ENCODE measurements at places on chromosomes 4 and X.
A peak's percentile ranks its signal among the peaks of the same experiment; 100 is the strongest.

DNA sequence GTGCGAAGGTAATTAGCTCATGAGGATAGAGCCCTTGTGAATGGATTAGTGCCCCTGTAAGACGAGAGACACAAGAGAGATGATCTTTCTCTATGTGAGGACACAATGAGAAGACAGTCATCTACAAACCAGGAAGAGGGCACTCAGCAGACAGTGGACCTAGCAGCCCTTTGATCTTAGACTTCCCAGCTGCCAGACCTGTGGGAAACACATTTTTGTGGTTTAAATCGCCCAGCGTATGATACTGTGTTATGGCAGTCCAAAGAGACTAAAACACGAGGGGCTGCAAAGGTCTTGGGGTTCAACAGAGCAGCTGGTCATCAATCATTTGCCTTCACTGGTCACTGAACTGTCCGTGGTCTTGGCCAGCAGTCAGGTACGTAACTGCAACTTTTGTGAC is 9.2 kb upstream of the SYNPO2 start:
- no peak for DNase-seq

- DNase-seq, result no peak
These were observed 51.5 kb upstream of the FAM241A start for GRCh38 chr4:112093636-112094202.

DNA sequence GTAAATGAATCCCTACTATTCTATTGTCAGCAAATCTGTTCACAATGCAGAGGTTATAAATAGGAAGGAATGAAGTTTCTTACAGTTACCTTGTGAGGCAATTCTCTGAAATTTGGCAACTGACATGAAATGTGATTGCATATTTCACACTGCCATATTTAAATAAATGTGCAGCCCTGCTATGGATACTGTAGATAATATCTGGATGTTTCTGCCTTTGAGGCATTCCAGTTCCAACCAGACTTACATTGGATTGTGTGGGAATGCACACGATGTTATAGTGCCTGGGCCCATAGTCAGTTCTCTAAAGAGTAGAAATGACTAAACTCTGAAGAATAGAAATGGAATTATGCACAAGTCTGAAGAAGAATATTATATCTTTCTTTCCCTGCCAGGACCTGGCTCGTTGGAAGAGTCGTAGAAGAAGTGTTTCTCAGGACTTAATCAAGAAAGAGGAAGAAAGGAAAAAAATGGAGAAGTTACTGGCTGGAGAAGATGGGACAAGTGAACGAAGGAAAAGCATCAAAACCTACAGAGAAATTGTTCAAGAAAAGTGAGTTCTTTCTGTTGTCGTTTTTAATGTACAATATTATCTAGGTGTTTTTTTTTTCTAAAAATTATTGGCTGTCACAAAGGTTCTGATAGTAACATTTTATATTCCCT is 102.7 kb downstream of the PHOX2B start:
- DNase-seq, result no peak

DNA sequence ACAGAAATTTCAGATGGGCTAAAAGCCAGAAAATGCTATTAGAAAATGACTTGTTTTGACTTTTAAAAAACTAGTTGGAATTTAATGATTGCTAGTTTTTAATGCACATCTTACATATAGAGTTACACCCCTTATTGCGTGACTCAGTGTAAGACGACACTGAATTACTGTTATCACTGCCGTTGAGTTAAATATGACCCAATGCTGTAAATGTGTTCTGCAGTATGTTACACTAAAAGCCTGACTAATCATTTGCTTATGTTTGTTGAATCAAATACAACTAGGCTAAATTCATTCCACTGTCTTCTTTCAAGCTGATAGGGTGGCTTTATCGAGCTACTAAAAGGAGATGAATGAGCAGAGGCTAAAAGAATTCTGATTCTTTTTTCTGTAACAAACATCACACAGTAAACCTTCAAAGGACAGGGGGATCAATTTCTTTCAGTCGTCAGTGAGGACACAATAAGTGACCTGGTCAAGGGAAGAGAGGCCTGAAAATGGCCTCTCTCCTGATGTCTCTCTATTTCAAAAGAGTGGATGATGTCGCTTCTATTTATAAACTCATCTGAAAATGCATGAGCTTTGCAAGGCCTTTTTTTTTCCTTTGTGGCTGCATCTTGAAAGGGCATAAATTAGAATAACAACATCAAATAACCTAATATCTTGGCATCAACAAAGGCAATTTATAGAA is 142.2 kb upstream of the KCNIP4 start:
- no peak for DNase-seq

DNA sequence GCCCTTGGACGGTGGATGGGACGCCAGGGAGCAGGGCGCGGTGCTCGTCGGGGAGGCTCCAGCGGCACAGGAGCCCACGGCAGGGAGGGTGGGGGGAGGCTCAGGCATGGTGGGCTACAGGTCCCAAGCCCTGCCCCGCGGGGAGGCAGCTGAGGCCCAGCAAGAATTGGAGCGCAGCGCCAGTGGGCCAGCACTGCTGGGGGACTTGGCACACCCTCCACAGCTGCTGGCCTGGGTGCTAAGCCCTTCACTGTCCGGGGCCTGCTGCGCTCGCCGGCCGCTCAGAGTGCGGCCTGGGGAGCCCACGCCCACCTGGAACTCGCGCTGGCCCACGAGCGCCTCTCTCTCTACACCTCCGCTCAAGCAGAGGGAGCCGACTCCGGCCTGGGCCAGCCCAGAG is 8.6 kb downstream of the CD38 start:
- DNase-seq, result no peak

GRCh38 chrX:45811326-45811725 is 610.6 kb upstream of the DIPK2B start:
- DNase-seq, result no peak

DNA sequence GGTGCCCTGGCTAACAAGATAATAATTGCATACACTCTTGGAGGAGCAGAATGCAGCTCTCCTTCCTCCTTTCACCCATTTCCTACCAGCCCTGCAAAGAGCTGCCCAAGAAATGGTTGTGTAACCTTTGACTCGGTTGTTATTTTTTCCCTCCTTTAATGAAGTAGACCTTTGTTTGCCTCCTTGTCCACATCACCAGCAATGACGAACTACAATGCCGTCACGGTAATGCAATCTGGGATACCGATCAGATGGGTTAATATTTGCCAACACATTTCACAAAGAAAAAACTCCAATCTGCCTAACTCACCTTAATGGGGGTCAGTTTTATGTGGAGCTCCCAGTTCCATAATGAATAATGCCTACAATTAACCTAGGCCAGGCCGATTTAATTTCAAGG is 32.0 kb downstream of the GPRIN3 start:
- no peak for DNase-seq

DNA sequence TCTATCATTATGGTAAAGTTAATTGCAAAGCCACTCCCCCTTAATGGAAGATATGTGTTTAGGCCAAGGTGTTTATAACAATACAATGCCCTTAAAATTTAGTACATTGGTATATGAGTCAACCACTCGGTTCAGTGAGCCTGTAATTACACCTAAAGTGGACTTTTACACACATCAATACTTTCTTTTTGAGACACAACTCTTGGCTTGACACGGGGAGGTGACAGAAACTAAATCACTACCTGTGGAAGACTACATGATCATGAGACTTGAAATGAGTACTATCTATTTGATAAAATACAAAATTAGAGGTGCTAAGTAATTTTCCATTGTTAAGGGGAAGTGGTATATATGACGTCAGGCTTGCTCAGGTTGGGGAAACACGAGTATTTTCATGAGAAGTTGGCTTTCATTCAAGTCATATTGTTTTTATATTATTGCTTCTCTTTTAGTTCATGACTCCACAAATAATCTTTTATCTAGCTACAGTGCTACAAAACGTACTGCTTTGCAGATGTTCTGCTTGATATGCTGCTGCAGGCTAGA is 918.3 kb downstream of the ARAP2 start:
- no peak for DNase-seq

DNA sequence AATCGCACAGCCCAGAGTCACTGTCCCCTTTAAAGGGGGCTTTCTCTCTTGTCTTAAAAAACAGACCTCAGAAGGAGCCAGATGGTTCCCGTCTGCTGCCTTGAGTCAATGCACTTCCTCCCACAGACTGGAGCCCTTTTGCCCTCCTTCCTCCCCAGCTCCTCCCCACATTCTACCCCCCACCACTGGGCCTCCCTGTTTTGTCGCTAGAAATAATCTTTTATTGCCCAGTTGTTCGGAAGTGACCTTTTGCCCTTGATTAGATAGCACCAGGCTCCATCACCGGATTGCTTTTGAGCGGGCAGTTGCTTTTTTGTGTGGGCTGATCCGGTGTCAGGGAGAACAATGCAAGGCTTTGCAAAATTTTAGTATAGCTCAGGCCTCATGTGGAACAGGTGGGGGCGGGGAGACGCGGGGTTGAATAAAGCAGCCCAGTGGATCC is 47.7 kb downstream of the SPRY1 start:
- peak; percentile 89 for DNase-seq

GRCh38 chr4:109910256-109910655 is 2.4 kb upstream of the EGF start:
- peak; percentile 90 for DNase-seq

GRCh38 chr4:70895405-70895804 is 6.8 kb upstream of the MOB1B start:
- peak; percentile 48 for DNase-seq

DNA sequence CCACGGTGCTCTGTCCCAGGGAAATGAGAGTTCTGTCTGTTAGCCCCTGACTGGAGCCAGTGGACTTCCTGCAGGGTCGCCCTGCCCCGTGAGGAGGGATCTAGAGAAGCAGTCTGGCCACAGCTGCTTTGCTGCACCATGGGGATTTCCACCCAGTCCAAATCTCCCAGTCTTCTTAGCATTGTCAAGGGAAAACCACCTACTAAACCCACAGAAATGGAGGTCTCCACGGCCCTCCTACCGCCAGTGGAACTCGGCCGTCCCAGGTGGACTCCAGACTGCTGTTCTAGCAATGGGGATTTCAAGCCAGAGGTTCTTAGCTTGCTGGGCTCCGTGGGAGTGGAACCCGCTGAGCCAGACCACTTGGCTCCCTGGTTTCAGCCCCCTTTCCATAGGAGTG is 133.3 kb upstream of the PCDH7 start:
- no peak for DNase-seq
